ENCODE measurements at places on chromosomes 2 and 18. TPM values are rescaled to one million over a fixed set of nuclear protein-coding genes. Genes with fewer than 3 reads are reported as not detected.
A peak's percentile ranks its signal among the peaks of the same experiment; 100 is the strongest.

The MYL12A gene
- 451 TPM for total RNA-seq

The PFN4 gene
- not detected for total RNA-seq

The BCL11A gene
- 5.0 TPM for total RNA-seq

The PCARE gene
- total RNA-seq, result not detected

The CHST10 gene
- total RNA-seq, result 17.0 TPM

The RUFY4 gene
- not detected for total RNA-seq

The GPR17 gene
- total RNA-seq, result not detected

The SLC4A5 gene
- 0.50 TPM for total RNA-seq

DNA sequence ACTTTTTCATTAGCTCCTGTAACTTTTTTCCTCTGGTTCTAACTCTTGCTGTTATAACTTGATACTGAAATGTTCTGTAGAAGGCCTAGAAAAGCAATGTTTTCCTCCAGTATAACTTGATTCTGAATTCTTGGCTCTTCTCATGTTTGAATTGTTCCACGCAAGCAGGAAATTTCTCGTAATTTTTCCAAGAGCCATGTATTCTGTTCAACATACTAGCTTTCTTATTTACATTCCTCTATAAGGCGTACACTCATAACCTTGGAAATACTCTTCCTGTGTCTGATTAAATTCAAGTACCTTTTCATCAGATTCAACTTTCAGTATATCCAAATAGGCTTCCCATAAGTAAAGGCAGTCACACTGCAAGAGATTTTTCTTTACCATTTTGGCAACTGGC is 109.1 kb downstream of the SMAD2 start:
- no peak for DNase-seq

- no peak for DNase-seq
Observed at GRCh38 chr2:75406131-75406581, 154.6 kb downstream of the EVA1A start.

DNA sequence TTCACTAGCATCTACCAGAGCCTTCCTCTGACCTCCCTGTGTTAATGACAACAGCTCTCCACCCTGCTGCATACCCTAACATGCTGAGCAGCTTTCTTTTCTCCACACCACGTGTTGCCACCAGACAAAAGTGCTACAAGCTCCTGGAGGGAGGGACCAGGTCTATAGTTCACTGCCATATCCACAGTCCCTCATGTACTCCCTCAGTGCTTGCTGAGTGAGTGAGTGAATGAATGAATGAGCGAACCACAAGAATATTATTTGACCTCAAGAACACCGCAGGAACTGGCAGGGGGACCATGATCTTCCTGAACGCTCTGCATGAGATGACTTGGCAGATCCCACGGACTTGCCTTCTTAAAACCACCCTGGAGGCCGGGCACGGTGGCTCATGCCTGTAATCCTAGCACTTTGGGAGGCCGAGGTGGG is 47.4 kb upstream of the CAB39 start:
- DNase-seq, result no peak

GRCh38 chr18:42549596-42549995 is 565.9 kb downstream of the RIT2 start:
- no peak for DNase-seq

- DNase-seq, result no peak
Observed at GRCh38 chr2:11907190-11907589, 160.8 kb downstream of the LPIN1 start.

DNA sequence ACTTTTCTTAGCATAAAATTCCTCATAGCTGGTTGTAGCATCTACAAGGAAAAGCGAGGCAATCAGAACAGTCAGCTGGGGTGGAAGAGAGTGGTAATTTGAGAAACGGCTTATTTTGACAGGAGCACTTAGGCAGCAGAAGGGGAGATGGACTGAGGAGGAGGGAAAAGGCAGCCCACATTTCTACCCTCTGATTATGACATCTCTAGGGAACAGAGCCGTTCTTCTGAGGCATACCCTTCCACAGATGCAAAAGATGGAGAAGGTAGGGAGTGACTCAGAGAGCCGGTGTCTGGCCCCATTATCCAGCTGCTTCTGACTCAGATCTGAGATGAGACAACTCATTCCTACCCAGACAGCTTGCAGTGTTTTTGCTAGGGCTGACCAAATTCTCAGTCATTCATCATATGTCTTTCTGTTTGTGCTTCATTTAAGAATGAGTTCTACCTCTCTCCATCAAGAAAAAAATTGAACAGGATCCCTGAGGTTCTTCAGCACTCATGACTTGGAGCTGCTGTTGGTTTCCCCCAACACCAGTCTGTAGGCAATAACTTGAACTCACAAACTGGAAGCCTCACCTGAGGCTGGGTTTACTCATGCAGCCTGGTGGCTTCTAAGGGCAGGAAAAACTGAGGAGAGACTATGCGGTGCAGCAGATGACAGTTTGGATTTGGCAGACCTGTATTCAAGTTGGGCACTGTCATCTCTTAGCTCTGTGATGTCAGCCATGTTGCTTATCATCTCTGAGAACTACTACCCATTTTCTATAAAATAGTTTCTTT is 15.9 kb upstream of the SEC11C start:
- no peak for DNase-seq

DNA sequence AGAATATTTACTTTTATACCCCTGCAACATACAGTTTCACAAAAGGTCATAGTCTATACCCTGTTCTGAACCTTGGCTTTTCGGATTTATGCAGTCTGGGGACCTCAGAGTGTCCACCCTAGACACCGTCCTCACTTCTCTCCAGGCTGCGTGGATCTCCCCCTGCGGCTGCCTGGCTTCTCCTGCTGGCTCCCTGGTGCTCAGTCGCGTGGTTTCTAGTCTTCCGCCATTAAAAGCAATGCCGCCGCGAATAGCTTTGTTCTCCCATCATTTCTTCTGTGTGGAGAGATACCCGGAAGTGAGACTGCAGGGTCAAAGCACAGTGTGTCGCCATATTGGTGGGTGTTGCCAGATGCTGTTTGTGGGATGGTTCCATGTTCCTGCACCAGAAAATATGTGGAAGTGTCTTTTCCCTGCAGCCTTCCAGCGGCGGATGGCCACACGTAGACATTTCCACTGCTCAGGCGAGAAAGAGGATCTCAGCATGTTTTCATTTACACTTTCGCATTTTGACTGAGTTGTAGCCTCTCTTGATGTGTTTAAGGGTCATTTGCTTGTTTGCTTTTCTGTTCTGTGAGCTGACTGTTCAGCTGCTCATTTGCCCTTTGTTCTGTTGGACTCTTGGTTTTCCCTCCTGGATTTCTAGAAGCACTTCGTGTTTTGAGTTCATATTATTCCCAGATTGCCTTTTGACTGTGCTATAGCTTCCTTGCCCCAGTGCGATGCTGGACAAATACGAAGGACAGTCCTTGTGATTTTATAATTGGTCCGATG is 22.9 kb upstream of the ASB1 start:
- DNase-seq, result no peak

- DNase-seq, result peak; percentile 47
Observed at GRCh38 chr2:72172478-72172877, 24.8 kb upstream of the CYP26B1 start.

GRCh38 chr2:233013027-233013461 is at the start of gene NGEF:
NGEF (minus strand) TSS chr2:233013256; CDS start chr2:232974890, 38,366 bp downstream.
- DNase-seq, result no peak

DNA sequence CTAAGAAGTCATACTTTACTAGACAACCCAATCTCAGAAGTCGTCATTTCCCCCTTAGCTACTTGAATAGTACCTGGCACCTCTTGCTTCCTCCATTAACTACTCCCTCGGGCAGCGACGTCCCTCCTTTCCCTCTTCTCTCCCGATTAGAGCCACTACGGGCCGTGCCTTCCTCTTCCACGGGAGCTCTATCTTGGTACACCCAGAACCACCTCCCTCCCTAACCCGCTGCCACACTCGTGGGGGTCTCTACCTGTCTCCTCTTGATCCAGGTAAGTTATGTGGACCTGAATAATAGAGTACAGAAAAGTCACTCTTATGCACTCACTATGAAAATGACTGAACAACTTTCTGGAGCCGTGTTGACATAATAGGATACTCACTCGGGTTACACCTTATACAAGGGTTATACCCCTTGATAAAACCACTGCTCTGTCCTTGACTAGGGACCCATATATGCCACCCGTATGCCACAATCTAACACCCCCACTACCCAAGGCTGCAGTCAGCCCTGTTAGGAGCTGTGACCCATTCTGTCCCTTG is 595 bp upstream of the HDHD2 start:
- DNase-seq, result peak; percentile 91

DNA sequence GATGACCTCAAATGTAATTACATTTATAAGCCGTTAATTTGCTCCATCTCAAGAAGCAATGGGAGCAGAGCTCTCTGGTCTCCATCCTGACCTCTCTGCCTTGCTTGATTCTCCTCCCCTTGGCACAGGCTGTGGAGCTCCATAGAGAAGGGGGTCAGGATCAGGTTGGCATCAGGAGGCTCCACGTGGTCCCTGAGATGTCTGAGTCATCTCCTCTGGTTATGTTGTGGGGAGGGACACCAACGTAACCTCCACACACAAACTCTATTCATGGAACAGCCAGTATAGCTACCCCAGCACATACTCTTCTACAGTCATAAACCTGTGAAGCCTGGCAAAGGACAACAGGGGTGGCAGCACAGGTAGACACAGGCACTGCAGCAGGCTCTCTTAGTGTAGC is 29.0 kb downstream of the TRABD2A start:
- no peak for DNase-seq

GRCh38 chr2:105802587-105802986 is 57.9 kb downstream of the NCK2 start:
- no peak for DNase-seq

GRCh38 chr2:23323917-23324680 is 60.9 kb upstream of the KLHL29 start:
- no peak for DNase-seq

DNA sequence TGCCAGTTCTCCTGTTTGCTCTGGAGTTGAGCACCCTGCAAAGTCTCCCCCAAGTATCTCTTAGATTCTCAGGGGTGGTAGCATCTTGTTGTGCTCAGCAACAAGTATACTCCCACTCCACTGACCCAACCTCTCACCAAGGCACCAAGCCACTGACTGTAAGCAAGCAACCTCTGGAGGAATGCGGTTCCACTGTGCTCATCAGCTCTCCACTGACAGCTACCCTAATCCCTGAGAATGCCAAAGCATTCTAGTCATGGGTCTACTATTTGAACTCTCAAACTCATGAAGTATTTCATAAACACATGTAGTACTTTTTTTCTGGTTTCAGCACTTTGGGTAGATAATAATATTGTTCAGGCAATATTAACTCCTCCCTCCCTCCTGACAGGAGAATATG is 170.0 kb downstream of the EPHA4 start:
- DNase-seq, result no peak

Measured in esophagus muscularis mucosa (tissue), 4 donors.